ENCODE measurements at places on chromosomes 4 and X.

- DNase-seq, result no peak
Measured at GRCh38 chrX:307261-308111, 11.1 kb downstream of the GTPBP6 start.

DNA sequence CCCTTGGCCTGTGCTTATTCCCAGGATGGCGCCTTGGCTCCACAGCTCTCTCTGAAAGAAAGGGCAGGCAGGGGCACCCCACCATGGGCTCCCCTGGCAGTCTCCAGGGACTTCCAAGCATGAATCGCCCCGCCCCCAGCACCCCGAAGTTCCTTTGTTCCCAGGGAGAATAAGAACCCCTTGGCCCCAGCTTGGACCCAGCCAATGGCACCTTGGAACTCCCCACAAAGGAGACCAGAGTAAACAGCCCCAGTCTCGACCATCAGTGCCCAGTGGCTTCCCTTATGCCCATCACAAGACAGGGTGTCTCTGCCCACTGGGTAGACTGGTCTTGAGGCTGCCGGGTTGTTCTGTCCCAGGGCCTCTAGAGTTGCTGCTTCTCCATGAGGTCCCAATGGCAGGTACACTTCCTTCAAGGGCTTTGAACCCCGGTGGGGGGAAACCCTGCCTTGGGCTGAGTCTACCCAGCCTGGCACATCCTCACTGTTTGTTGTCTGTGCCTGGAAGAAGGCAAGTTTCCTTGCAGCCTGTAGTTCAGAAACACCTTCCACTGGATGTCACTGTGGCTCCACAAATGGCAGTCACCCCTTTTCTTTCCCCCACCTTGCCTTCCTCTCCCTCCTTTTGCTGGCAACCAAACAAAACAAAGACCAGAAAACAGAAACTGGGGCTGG is 30.8 kb downstream of the NBDY start:
- no peak for DNase-seq

- no peak for DNase-seq
Measured at GRCh38 chr4:36046026-36046425, 198.3 kb downstream of the ARAP2 start.

- DNase-seq, result no peak
Measured at GRCh38 chrX:150779385-150779784, 86.2 kb downstream of the MTMR1 start.

DNA sequence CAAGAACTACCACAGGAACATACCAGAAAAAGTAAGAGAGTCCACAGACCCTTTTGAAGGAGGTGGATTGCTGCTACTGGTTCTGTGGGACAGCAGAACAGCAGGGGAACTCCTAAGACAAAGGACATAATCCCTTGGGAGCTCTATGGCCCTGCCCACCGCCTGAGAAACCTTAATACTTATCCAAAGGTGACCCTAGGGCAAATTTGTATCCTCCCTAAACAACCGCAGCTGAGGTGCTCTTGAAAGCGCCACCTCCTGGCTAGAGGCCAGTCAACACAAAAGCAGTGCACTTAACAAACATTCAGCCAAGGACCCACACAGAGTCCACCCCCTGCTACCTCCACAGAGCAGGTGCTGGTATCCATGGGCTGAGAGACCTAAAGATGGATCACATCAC is 136.8 kb downstream of the ADAM29 start:
- no peak for DNase-seq

DNA sequence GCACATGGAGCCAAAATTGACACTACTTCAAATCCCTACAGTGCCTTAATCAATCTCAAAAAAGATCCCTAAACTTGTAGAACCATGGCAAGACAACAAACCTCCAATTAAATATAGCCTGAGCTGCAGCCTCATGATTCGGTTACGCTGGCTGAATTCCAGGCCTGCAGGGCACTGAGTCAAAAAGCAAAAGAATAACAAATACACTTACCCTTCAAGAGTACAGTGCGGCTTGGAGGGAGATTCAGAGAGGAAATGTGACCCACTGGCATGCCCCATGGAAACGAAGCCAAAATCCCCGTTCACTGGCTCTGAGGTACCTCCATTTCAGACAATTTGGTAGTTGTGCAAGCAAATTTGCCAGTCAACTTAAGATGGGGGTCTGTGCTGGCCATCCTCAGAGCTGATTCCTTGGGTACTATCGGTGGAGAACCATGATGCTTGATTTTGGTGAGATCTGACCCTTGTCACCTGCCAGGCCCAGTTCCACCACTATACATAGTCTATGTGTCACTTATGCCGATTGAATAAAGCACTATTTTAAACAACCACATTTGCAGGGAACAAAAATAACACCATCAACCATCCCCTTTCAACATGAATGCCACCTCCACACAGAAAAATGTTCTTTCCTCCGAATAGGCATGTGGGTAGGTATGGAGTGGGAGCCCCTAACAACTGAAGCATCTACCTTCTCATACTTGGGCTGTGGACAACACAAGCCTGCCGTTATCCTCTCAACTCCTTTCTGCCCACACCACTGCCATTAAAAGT is 2.1 kb downstream of the C4orf54 start:
- DNase-seq, result no peak

DNA sequence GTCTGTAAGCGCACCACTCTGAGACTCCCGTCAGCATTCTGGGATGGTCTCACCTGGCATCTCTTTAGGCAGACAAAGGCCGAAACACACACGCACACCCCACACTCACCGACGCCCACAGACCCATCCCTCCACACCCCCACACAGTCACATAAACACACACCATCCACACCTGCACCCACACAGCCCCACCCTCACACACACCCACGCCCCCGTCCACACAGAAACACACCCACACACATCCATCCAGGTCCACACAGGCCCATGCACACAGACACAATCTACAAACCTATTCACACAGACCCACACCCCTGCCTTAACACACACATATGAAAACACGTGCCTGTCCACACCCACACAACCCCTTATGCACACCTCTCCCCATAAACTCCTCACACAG is 9.2 kb upstream of the HMX1 start:
- no peak for DNase-seq

DNA sequence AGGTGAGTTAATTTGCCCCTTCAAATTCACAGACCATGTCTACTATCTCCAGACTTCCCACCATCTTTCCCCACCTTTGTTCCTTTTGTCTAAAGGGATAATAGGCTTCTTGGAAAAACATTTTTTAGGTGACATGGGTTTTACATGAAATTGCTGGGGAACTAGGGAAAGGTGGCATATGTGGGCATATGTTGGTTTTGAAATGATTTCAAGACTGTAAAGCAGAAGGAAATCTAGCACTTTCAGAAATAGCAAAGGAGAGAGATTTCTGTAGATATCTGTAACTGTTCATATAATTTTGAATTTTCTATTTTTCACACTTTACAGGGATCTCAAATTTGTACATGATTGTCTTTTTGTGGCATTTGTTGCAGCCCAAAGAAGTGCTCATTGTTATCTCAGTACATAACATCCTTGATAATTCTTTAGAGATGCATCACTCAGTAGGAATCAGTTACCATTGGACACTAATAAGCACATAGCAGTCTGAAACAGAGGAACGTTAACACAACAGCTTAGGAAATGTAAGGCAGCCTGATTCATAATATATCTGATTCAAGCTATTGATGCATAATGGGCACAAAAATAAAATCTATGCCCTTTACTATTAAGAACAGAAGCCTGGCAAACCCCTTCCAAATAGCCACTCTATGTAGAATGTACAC is 659.7 kb downstream of the CENPC start:
- no peak for DNase-seq

GRCh38 chrX:134732152-134732551 is 73.9 kb upstream of the PLAC1 start:
- DNase-seq, result no peak

DNA sequence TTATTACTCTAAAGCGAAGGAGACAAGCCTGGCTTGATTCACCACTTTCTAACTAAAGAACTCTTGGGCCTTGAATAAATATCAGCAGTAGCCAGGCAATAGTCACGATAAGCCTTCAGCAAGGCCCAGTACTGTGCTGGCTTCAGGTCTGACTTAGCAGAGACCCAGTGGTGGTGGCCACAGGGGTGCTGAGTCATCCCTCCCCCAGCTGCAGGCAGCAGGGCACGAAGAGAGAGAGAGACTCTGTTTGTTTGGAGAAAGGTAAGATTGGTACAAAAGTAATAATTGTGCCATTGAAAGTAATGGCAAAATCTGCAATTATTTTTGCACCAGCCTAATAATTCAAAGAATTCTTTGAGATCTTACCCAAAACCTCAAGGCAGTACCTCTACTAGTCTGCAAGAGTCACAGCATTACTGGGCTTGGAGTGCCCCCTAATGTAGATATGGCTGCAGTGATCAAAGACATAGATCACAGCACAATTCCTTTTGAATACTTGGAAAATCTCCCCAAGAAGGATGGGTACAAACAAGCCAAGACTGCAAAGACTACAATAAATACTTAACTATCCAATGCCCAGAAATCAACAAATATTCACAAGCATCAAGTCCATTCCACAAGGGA is 159.5 kb upstream of the USP38 start:
- no peak for DNase-seq

DNA sequence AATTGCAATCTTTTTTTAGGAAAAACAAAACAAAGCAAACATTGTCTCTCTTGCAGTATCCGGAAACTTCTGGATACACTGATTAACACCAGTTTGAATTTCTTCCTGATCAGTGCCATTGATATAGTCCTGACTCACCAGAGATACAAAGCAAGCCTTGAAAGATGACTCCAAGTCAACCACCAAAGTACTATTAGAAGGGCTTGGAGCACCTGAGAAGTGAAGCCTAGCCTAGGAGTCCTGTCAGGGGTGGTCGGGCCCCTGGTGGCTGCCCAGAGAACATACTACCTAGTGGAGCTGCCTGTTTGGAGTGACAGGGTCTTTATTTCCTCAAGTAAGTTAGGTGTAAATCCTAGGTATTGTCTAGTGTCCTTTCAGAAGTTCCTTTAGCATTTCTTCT is 593.2 kb downstream of the ZNF674 start:
- DNase-seq, result no peak

DNA sequence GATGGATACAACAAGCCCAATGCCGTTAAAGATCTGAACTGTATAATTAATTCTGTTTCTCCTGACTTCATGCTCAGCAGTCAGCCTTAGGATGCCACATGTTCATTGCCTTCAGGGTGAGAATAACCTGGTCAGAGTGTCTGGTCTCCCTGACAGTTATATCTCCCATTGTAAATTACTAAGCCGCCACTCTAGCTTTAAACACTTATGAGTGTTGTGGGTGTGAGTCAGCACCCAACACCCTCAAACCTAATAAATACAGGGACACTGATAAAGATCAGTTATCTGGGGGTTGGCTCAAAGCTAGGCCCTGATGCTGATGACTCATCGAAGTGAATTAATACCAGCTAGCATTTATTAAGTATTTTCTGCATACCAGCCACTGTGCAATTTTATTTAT is 64.9 kb upstream of the DYNLT3 start:
- DNase-seq, result no peak

GRCh38 chr4:26863512-26863911 is 2.9 kb downstream of the STIM2 start:
- no peak for DNase-seq

- no peak for DNase-seq
Measured at GRCh38 chrX:153685751-153686696, 1.7 kb upstream of the SLC6A8 start.

DNA sequence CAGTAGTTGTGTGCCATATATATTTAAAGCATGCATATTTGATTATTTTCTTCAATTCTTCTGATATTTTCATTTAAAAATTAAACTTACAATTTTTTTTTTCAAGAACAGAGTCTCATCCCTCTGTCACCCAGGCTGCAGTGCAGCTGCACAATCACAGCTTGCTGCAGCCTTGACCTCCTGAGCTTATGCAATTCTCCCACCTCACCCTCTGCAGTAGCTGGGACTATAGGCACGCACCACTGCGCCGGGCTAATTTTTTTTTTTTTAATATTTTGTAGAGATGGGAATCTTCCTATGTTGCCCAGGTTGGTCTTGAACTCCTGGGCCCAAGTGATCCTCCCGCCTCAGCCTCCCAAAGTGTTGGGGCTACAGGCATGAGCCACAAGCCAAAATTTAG is 5.8 kb upstream of the DCLK2 start:
- DNase-seq, result no peak

GRCh38 chr4:170004651-170005295 is 21.4 kb downstream of the MFAP3L start:
- no peak for DNase-seq

DNA sequence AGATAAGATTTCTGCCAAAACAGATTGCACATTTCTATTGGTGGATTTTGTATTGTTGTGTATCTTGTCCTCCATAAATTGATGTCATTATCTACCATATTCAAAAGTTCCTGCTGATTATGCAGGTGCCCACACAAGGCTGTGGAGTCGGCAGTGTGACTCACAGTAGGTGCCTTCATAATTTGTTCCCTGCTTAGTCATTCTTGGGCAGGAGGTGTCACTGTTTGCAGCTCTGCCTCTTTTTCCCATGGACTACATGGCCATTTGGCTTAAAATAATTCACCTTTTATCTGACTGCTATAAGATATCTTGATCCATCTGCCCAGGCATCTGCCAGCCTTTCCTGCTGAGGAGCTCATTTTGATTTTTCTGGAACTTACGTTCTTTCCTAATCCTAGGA is 33.6 kb upstream of the ENPEP start:
- no peak for DNase-seq

DNA sequence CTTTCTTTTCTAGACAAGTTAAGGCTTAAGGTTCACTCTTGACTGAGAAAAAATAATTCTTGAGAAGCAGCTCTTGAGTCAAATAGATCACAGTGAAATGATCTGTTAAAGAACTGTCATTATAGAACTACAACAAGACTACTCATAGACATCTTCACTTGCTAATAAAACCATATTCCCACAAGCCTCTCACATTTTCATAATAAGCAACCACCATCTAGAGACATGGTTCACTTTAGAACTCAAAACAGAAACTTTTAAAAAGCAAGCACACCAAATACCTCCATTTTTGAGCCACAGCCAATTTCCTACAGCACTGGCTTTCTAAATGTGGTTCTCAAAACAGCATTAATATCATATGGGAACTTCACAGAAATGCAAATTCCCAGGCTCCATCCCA is 309.5 kb downstream of the TMA16 start:
- DNase-seq, result no peak

GRCh38 chrX:48021026-48021900 is 14.5 kb downstream of the SPACA5 start:
- peak; percentile 44 for DNase-seq

- no peak for DNase-seq
Measured at GRCh38 chrX:11180571-11180970, 69.4 kb downstream of the HCCS start.

DNA sequence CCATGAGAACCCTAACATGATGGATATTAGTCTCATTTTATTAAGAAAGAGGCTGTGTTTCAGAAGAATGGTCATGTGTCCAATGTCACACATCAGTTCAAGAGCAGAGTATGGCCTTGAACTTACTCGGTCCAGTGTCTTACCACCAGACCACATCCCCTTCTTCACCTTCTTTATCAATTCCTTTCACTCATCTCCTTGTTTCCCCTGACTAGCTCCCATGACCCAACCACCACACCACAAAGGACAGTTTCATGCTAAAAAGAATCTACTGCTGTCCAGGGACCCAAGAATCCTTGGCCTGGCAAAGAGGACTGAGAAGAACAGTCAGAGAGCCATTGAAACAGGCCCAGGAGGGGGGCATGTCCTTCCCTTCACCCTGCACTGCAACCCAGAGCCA is 33.6 kb upstream of the MSN start:
- no peak for DNase-seq

GRCh38 chr4:184978211-184978610 is 40.1 kb upstream of the HELT start:
- no peak for DNase-seq

- DNase-seq, result no peak
Measured at GRCh38 chrX:86121916-86122315, 26.3 kb upstream of the DACH2 start.

GRCh38 chr4:134382478-134383227 is 181.1 kb upstream of the PABPC4L start:
- no peak for DNase-seq

- DNase-seq, result no peak
Measured at GRCh38 chrX:54184474-54184873, 1.4 kb upstream of the FAM120C start.
